Lung (tissue), 17 donors: ENCODE measurements at places on chromosomes 6 and 20.

DNA sequence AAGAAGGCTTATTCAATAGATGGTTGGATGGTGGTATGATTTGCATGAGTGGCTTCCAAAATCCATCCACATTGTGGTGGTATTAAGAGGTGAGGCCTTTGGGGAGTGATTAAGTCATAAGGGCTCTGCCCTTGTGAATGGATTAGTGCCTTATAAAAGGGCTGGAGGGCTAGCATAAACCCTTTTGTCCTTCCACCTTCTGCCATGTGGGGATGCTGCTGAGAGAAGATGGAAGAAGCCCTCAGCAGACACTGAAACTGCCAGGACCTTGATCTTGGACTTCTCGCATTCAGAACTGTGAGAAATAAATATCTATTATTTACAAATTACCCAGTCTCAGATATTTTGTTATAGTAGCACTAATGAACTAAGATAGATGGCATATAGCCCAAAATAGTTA lies 27.8 kb upstream of the SRPK1 start:
- H3K36me3 ChIP-seq = no peaks in the 10 kb centered on the region
- H3K4me1 ChIP-seq = peaks cover 3% of the 10 kb centered on the region
- no peak for DNase-seq
- no peaks in the 10 kb centered on the region for H3K27me3 ChIP-seq
- no peak overlapping the region for H3K4me3 ChIP-seq

DNA sequence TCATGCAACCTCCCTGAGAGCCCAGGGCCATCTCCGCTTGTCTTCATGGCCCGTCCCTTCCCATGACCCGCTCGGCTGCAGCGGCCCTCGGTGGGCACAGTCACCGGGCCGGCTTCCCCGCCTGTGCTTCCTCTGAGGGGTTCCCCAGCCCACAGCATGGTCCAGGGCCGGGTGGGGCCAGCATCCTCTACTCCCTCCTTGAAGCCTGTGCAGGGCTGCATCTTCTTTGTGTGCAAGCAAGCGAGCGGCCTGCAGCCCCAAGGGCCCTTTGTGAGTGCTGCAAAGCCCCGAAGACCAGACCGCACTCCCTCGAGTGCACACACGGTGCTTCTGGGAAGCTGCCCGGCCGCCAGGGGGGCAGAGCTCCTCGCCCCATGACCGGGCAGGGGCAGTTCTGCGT lies 265.8 kb downstream of the TAF4 start:
- no peak overlapping the region for H3K4me3 ChIP-seq
- H3K27ac ChIP-seq = no peak overlapping the region
- H3K27me3 ChIP-seq = peaks cover 7% of the 10 kb centered on the region
- DNase-seq = no peak
- no peaks in the 10 kb centered on the region for H3K4me1 ChIP-seq

- H3K4me3 ChIP-seq = no peak overlapping the region
- no peaks in the 10 kb centered on the region for H3K36me3 ChIP-seq
- H3K27ac ChIP-seq = no peak overlapping the region
- no peaks in the 10 kb centered on the region for H3K27me3 ChIP-seq
- H3K4me1 ChIP-seq = no peaks in the 10 kb centered on the region
- no peak for DNase-seq
Observed at GRCh38 chr6:132167929-132168892, 217.0 kb upstream of the CCN2 start.

- DNase-seq = peak; percentile 94
- no peaks in the 10 kb centered on the region for H3K27me3 ChIP-seq
- no peak overlapping the region for H3K27ac ChIP-seq
- peaks cover 9% of the 10 kb centered on the region for H3K4me1 ChIP-seq
Observed at GRCh38 chr20:50071039-50071888, 41.7 kb downstream of the UBE2V1 start.

DNA sequence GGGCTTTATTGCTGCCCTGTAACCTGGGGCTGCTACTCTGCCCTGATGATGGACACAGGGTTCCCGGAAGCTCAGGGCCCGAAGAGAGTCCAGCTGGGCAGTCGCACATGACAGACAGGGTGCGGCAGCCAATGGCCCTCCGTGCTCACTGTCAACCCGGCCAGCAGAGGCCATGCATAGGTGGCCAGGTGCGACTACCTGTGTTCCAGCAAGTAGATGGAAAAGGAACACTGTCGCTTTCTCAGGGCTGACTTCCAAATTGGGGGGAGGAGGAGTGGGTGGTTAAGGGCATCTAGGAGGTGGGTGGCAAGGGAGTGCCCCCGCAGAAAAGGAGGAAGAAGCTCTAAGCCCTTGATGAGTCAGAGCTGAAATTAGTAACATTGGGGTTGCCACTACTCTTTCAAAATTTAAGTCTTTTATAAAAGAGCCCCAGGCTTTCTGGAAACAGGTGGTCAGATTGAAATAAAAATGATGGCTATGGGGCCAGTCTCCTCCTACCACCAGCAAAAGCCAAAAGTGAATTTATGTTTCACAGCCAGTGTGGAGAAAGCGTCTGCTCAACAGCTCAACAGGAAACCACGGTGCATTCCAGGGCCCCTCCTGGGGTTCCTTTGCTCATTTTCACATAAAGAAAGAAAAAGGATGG lies 2.3 kb upstream of the RAMACL start:
- H3K4me3 ChIP-seq = no peak overlapping the region
- no peaks in the 10 kb centered on the region for H3K27me3 ChIP-seq

DNA sequence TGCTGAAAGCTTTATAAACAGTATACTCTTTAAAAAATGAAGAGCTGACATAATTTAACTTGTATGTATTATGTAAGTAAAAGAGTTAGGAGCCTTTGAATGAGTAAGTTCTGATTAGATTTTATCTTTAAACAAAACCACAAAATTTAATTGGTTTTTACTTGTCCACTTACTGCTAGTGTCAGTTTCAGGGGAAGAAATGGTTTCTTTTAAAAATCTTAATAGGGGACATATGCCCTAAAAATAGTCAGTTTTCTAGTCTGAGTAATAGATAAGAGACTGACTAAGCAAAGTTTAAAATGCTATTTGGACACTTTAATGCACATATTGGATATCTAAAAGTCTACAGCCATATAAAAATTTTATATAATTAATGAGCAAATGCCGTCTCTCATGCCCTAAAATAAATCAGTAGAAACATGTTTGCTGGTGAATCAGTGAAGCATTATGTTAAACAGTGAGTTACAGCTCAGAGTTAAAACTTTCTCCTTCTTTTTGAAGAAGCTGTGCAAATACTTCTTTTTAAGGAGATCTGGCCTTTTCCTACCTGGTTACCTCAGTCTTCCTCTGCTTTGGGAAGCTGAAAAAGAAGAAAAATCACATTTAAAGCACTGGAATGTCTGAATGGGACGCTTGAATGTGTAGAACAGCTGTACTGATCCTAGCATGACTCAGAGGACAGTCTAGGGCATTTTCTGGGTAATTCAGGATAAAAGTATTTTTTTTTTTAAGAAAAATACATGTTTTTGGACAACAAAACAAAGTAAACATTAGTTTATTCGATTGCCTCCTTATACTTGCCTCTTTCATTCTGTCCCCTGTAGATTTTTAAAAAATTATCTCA lies 55.3 kb downstream of the CDH26 start:
- DNase-seq = no peak
- H3K27me3 ChIP-seq = no peaks in the 10 kb centered on the region
- no peaks in the 10 kb centered on the region for H3K4me1 ChIP-seq
- no peaks in the 10 kb centered on the region for H3K36me3 ChIP-seq
- H3K27ac ChIP-seq = no peak overlapping the region

DNA sequence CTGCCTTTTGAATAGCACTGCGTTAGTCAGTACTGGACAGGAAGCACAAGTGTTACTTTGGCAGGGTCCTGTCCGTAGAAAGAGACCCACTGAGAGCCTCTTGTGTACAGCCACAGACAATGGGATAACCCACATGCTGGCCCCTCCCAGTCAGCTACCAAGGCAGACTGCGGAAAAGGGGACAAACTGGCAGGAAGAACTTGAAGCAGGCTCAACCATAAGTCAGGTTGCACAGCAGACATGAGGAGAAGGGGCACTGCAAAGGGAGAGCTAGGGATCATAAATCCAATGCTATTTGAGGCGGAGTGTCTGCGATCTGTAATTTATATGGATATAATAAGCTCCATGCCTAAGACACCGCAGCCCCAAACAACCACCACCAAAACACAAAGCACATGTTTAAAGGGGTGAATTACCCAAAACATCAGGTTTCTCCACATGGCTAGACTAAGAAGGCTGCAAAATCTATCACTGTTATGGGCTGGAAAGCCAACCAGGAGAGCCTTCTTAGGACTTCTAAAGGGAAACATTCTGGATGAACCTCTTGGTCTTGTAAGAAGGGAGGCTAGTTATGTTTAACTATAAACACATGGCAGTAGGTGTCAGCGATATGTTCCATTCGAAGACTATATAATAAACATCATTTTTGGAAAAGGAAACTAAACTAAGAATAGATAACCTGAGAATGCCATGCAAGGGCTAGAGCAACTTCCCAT lies 141.7 kb downstream of the BACH2 start:
- H3K4me1 ChIP-seq = peaks cover 17% of the 10 kb centered on the region
- no peaks in the 10 kb centered on the region for H3K36me3 ChIP-seq
- H3K4me3 ChIP-seq = no peak overlapping the region
- no peak overlapping the region for H3K27ac ChIP-seq
